Chondrocyte (in vitro differentiated cells): ENCODE measurements at places on chromosomes 2 and 18. TPM values are rescaled to one million over a fixed set of nuclear protein-coding genes. Genes with fewer than 3 reads are reported as not detected.
A peak's percentile ranks its signal among the peaks of the same experiment; 100 is the strongest.

GRCh38 chr2:1817256-1818051 is 73.1 kb upstream of the PXDN start:
- H3K27ac ChIP-seq, result peak overlapping the region; percentile 93
- peak; percentile 91 for DNase-seq
- peak overlapping the region; percentile 51 for H3K4me3 ChIP-seq
- no peaks in the 10 kb centered on the region for H3K27me3 ChIP-seq
- H3K4me1 ChIP-seq, result peaks cover 24% of the 10 kb centered on the region

- H3K36me3 ChIP-seq, result peaks cover 14% of the 10 kb centered on the region
- no peak for DNase-seq
- peaks cover 42% of the 10 kb centered on the region for H3K4me1 ChIP-seq
- H3K4me3 ChIP-seq, result no peak overlapping the region
- peak overlapping the region; percentile 23 for H3K27ac ChIP-seq
- no peaks in the 10 kb centered on the region for H3K27me3 ChIP-seq
Measured at GRCh38 chr2:39377226-39377939, 59.7 kb downstream of the MAP4K3 start.

DNA sequence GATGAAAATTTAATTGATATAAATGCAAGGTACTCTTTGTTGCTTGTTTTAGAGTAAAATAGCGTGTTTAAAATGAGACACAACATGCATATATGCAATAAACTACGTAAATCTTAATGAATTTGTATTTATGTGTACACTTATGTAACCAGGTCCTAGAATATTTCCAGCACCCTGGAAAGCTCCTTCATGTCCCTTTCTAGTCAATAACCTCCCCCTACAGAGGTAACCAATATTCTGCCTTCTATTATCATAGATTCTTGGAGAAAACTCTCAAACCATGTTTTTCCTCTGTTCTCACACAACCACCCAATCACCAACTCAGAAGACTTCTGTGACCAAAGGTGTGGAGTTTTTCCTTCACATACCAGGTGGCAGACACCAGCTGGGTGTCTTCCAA is 79.6 kb upstream of the THUMPD2 start:
- H3K27me3 ChIP-seq, result peaks cover 30% of the 10 kb centered on the region
- no peaks in the 10 kb centered on the region for H3K4me1 ChIP-seq
- no peak overlapping the region for H3K27ac ChIP-seq
- H3K4me3 ChIP-seq, result no peak overlapping the region
- H3K36me3 ChIP-seq, result peaks cover 2% of the 10 kb centered on the region

DNA sequence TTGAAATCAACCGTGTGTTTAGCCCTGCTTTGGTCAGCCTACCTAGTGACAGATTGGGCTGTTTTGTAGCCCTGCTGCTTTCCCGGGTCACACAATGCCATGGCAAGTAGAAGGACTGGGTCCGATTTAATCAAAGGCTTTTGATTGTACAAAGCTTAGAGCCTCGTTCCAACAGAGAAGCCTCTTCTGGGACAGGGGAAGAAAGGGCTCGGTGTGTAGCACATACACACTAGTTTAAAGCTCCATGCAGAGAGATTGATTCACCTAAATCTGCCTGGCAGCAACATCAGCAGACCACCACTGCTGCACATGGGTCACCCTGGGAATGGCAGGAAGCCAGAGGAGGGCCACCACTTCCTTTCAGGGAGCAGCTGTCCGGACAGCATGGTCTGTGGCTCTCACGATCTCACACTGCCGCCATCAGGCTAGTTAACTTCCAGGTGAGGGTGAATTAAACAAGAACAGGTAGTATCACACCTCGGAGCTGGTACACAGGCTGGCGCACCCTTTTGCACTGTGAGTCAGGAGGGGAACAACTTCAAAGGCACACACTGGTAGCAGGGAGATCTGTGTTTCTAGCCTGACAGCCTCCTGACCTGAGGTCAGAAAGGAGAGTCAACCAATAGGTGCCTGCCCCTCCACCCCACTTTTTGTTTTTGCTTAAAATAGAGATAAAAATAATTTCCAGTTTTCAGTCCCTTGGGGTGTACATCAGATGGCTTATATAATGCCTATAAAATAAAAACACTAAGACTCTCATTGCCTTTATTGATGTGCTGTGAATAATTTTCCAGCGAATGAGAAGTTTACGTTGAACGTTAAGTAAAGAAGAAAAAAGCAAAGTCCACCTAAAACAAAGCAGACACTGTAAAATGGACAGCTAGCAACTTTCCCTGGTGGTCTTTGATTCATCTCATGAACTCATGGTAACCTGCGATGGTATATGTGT is 108.5 kb downstream of the CDCA7 start:
- H3K27me3 ChIP-seq, result peaks cover 6% of the 10 kb centered on the region
- peaks cover 3% of the 10 kb centered on the region for H3K4me1 ChIP-seq
- no peak overlapping the region for H3K27ac ChIP-seq
- H3K36me3 ChIP-seq, result no peaks in the 10 kb centered on the region

DNA sequence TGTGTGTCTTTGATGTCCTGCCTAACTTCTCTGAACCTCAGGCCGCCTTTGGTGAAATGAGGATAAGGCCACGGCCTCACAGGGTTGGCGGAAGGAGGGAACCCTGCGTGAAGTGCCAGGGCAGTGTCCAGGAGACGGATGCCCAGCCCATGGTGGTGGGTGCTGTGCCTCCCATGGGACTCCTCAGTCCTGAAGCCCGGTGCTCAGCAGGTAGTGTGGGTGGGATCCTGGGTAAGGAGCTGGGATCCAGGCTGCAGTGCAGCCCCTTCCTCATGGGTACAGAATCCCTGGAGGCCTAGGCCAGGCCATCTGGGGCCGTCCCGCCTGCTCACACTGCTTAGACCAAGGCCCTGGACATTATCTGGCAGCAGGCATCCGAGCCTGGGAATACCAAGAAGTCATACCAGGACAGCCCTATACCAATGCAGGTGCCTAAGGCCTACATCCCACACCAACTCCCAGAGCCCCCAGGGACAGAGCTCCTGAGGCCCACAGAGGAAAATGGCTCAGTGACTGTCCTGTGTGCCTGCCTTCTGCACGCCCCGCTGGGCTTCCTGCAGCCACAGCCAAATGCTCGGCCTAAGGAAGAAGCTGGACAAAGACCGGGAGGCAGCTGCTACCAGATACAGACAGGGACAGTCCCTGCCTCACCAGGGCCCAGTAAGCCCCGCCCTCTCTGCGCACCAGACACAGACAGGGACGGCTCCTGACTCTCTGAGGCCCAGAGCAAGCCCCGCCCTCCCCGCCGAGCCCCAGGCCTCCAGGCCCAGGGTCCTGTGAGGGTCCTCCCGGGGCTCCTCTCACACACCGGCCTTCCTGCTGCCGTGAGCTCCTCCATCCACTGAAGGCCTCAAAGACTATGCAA is 78.0 kb downstream of the NDUFA10 start:
- H3K36me3 ChIP-seq, result peaks cover 2% of the 10 kb centered on the region
- H3K27me3 ChIP-seq, result no peaks in the 10 kb centered on the region
- peak; percentile 79 for DNase-seq
- no peak overlapping the region for H3K27ac ChIP-seq

GRCh38 chr2:204503869-204504268 is 41.4 kb upstream of the PARD3B start:
- no peaks in the 10 kb centered on the region for H3K27me3 ChIP-seq
- peaks cover 14% of the 10 kb centered on the region for H3K4me1 ChIP-seq
- H3K27ac ChIP-seq, result no peak overlapping the region
- H3K36me3 ChIP-seq, result no peaks in the 10 kb centered on the region
- no peak for DNase-seq

DNA sequence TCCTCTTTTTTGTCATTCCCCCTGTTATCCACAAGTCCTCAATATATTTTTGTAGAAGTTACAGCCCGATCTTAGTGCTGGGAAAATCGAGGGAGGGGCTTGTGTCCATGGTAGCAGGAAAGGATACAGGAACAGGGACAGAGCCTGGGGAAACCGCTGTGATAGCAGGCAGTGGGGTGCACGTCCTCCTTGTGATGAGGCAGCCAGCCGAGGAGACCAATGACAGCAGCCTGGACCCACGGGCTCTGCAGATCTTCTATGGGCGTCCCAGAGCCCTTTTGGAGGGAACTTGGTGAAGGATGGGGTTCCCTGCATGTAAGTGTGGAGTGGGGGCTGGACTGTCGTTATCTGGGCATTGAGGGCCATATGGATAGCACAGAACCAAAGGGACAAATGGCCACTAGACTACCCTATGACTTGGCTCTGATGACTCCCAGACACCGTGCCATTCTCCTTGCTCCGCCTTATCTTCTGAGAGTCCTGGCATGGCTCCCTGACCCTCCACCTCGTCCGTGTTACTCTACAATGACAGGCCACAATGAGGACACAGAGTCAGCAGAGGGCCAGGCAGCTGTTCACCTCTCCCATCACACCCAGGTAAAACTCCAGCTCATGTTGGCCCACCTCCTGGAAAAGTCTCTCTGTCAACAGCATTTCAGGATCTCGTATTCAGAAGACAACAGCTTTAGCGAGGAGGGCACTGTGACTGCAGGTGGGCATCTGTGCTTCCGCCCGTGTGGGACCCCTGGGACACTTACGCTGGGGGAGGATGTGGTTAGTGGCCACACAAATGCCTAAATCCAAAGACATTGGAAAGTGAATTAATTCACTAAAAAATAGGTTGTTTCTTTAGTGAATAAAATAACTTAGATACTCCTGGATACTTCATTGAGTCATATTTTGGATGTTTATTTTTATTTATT is 100.1 kb downstream of the VAPA start:
- no peaks in the 10 kb centered on the region for H3K27me3 ChIP-seq
- H3K4me3 ChIP-seq, result no peak overlapping the region
- H3K36me3 ChIP-seq, result no peaks in the 10 kb centered on the region
- H3K27ac ChIP-seq, result no peak overlapping the region

GRCh38 chr2:130836501-130837174 is at the start of gene ARHGEF4:
Gene ARHGEF4, plus strand, starts transcription at chr2:130836914. Its CDS starts 40 bp downstream, at chr2:130836954.
- H3K27me3 ChIP-seq, result peaks cover 40% of the 10 kb centered on the region
- peak within 1 kb of the TSS; percentile 45 for H3K4me3 ChIP-seq
- H3K4me1 ChIP-seq, result no peaks in the 10 kb centered on the region

GRCh38 chr2:230319211-230319862 is 7.7 kb upstream of the SP140L start:
- H3K27me3 ChIP-seq, result no peaks in the 10 kb centered on the region
- H3K4me3 ChIP-seq, result no peak overlapping the region
- H3K4me1 ChIP-seq, result no peaks in the 10 kb centered on the region
- H3K27ac ChIP-seq, result no peak overlapping the region
- H3K36me3 ChIP-seq, result peaks cover 5% of the 10 kb centered on the region

DNA sequence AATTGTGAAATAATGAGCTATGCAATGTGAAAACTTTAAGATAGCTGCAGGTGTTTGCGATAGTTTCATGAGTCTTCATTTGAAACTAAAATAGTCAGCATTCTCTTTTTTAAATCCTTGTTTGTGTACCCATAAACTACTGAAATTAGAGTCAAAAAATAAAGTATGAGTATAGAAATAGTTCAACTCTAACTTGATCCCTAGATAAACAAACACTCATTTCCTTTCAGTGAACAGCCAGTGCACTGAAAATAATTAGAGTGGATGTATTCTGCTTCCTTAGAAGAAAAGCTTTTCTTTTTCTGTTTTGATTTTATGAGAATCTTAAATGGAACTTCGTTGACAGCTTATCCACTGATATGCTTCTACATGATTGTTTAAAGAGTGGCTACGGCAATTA is 1033.4 kb downstream of the SOCS6 start:
- no peak overlapping the region for H3K4me3 ChIP-seq
- no peak overlapping the region for H3K27ac ChIP-seq
- DNase-seq, result no peak
- peaks cover 5% of the 10 kb centered on the region for H3K27me3 ChIP-seq
- no peaks in the 10 kb centered on the region for H3K36me3 ChIP-seq

The SPEG gene
- total RNA-seq, result 62.9 to 94.9 TPM (median 89.7 TPM) in 3 replicates

The GREB1L gene
- 2.3 to 4.1 TPM (median 2.4 TPM) in 3 replicates for total RNA-seq

The NMUR1 gene
- total RNA-seq, result 0.10 TPM in 1 of 3 replicates, not detected in the others

The VSNL1 gene
- total RNA-seq, result not detected in 3 replicates

The DPYSL5 gene
- 0.25 to 0.44 TPM (median 0.26 TPM) in 3 replicates for total RNA-seq

The DUSP19 gene
- 4.1 to 6.6 TPM (median 4.3 TPM) in 3 replicates for total RNA-seq
